ENCODE measurements at places on chromosomes 12 and 14.
A peak's percentile ranks its signal among the peaks of the same experiment; 100 is the strongest.

DNA sequence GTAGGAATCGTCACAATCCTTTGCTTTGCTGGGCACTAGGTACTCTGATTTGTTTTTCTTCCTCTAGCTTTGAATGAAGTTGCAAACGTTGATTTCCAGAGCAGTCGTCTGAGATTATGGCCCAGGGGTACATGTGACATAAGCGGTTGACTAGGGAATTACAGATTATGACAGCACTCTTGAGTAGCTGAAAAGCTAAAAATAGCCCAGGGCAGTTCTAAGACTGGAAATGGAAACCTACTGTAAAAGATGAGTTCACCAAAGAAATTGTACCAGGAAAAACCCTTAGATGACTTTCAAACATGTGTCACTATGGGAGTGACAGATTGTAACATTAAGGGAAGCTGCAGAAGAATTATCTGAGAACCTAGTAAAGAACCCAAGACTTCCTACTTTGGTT lies 108.5 kb downstream of the ANO6 start:
- DNase-seq = no peak

GRCh38 chr14:77909911-77910310 lies 110.0 kb downstream of the ADCK1 start:
- DNase-seq = no peak

GRCh38 chr12:63151623-63152320 lies 771 bp upstream of the AVPR1A start:
- DNase-seq = peak; percentile 16

DNA sequence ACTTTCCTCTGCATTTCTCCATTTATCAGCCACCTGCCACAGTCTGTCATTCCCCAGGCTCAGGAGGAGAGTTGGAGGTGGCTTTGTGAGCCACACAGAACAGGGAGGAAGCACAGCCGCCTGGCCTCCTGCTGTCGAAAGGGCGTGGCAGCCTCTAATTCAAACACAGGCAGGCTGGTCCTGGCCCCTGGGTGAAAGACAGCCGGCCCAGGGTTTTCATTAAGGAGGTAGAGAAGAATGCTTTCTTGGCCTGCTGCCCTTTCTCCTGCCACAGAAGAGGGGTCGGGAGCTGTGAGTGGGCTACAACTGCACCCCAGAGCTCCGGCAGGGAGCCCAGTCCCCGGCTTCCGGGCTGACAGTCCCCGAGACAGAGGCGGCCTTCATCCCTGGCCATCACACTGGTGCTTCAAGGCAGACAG lies 108.6 kb upstream of the FZD10 start:
- DNase-seq = no peak

GRCh38 chr12:23375621-23376020 lies 573.8 kb downstream of the SOX5 start:
- DNase-seq = no peak

DNA sequence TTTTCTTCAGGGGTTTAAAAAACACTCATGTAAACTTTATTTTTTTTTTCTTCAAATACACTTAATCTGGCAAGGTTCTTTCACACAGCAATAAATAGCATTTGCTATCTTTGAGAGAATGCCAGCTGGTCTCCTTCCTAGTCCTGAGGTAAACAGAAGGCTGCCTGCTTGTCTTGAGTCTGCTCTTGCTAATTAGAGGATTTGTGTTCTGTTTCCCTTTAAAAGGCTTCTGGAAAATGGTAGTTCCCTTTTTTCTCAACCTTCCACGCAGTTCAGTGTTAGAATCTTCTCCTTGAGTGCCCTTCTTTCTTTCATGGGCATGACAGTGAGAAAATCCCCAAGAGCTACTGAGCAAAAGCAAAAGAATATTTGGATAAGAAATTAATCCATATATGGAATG lies 92.3 kb upstream of the DCN start:
- DNase-seq = no peak

DNA sequence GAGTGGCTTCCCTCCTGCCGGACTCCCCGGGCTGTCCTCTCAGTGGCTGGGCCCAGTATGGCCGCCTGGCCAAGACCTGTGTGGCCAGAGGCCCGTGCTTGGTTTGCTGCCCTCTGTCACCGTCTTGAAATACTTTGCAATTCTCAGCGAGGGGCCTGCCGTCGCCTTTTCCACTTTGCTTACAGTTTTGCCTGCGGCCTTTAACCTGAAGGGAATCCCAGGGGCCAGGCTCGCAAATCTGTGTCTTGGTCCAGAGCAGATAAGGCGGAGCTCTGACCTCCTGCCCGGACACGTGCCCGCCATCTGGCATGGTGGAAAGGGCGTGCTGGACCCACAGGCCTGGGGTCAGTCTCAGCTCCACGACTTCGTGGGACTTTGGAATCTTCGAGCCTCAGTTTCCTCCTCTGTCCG lies 10.9 kb upstream of the AMN start:
- DNase-seq = no peak

DNA sequence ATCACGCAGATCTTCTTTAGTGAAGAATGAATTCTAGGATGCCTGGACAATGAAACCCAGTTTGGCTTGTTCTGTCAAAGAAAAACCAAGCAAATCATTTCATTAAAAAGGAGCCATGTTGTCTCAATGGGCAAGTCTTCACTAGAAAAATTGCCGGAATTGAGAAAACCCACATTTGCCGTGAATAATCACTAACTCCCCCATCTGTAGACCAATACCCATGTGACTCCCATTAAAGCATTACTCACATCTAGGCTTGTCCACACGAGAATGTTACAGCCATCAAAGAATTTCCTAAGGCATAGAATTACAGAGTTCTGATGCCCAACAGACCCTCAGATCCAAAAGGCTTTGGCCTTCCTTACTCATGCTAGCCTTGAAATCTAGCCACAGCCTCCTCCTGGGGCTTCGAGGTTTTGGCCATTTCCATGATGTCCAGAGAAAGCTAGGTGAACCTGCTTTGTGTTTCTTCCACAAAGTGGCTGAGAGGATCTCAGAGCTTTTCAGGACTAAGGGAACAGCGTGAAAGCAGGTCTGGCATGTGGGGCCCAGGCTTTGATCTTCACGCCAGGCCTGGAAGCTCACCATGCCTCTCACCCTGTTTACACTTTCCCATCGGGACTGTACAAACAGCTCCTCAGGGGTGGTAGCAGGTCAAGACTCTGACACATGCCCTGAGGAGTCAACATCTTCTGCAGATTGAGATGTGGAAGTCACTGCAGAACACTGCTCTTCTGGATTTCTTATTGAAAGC lies 12.1 kb downstream of the SLC7A8 start:
- DNase-seq = no peak

GRCh38 chr14:94989946-94990345 lies 167.4 kb downstream of the DICER1 start:
- DNase-seq = no peak

DNA sequence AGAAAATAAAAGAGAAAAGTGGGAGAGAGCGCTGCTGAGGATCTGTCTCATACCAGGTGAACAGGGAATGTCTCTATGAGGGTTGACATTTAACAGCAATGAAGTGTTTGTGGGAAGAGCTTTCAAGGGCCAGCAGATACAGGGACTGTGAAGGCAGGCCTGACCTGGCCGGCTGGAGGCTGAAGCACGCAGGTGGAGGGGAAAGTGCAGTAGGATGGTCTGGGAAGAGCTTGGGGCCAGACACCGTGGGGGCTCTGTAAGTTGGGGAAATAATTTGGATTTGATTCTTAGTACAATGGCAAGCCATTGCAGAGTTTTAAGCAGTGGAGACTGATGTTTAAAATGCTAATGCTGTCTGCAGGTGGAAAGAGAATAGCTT lies 23.8 kb upstream of the DHRS2 start:
- DNase-seq = no peak

DNA sequence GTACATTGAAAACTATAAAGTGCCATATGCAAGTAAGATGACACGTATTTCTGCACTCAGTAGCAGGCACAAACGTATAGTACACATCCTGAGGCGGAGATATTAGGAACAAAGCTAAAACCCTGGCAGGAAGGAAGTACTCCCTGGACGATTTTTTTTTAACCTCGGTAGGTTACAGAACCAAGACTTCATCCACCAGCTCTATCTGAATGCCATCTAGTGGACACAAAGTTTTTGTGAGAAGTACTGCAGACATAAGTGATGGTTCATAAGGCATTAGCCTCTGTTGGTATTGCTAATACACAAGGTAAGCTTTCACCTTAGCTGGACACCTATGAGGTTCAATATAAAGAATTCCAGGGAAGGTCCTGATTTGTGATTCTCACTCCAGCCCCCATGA lies 83.0 kb upstream of the CCDC196 start:
- DNase-seq = peak; percentile 4

- no peak for DNase-seq
Observed at GRCh38 chr14:105500036-105500725, 9.1 kb downstream of the TEDC1 start.

Data from substantia nigra (tissue), 51 donors.